ENCODE measurements at places on chromosomes 5 and 9.

DNA sequence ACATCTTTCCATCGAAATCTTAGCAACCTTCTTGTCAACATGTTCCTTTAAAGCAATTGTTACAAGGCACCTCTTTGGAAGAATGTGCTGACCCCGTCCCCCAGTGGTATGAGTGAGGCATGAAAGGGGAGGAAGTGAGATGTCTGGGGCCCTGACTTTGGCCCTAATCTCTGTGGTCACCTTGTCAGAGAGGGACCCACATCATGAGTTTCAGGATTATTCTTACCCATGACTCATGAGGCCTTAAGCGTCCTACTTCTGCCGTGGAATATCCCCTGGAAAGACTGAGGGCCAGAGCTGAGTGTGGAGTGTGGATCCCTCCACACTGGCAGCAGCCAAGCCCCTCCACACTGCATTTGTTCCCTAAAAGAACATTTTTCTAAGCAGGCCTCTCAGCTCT, 81.2 kb downstream of the FSTL4 start:
- no peak for DNase-seq

DNA sequence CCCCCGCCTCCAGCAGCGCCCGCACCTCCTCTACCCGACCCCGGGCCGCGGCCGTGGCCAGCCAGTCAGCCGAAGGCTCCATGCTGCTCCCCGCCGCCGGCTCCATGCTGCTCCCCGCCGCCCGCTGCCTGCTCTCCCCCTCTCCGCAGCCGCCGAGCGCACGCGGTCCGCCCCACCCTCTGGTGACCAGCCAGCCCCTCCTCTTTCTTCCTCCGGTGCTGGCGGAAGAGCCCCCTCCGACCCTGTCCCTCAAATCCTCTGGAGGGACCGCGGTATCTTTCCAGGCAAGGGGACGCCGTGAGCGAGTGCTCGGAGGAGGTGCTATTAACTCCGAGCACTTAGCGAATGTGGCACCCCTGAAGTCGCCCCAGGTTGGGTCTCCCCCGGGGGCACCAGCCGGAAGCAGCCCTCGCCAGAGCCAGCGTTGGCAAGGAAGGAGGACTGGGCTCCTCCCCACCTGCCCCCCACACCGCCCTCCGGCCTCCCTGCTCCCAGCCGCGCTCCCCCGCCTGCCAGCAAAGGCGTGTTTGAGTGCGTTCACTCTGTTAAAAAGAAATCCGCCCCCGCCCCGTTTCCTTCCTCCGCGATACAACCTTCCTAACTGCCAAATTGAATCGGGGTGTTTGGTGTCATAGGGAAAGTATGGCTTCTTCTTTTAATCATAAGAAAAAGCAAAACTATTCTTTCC, 19.3 kb downstream of the CDKN2A start:
- peak; percentile 81 for DNase-seq

- no peak for DNase-seq
Observed at GRCh38 chr9:112011051-112011620, 114.5 kb downstream of the UGCG start.

DNA sequence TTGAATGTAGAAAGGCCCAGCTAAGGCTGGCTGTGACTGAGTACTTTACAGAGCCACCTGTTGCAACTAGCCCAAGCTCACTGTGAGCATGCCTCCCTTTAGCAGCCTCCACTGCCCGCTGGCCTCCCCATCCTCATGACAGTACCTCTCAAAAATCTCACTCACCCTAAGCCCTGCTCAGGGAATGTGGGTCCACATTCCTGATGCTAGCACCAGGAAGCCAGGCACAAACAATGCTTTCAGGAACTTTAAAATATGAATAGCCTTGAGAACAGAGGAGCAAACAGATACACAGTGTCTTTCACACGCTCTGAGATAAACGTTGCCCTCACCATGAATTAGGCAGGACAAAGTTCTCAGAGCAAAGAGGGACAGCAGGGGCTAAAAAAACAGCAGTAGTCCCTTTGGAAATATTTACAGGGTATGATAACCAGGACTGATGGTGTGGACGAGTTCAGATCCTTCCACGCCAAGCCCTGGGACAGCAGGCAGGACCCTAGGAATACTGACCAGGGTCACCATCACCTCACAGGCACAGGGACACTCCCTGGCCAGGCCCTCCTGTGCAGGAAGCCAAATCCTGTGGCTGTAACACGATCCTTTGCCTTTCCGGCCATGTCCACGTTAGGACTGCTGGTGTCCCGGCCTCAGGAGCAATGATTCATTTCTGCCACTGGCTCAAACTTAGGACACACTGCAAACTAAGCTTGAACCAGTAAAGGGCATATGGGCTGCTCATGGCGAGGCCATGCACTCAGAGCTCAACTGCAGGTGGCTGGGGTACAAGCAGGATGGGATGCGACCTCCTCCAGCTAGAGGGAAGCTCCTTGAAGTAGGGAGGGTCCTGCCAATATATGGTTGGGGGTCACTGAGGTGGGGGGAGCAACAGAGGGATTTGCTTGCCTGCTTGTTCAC, 9.6 kb downstream of the ACSL6 start:
- no peak for DNase-seq
